ENCODE measurements at places on chromosomes 12 and 14.

DNA sequence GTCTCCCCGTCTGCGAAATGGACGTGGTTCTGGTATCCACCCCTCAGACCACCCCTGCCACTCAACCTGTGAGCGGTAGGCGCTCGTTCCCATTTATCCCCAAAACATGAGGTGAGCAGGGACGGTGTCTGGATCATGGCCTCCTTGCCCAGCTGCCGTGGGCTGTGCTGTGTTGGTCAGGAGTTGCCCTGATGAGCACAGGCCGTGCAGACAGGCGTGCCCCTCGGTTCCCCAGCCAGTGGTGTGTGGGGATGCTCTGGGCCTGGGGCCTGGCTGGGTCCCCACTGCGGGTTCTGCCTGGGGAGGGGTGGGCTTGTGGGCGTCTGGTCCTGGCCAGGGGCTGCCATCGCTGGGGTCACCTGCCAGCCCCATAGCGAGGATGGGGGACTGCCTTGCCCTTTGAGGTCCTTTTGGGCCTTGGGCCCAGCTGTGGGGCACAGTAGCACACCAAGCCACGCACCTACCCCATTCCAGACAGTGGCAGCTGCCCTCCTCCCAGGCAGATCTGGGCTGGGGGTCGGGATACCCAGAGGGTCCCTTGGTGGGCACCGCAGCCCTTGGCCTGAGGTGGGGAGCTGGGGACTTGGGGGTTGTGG lies 11.3 kb upstream of the PUS1 start:
- DNase-seq: no peak

DNA sequence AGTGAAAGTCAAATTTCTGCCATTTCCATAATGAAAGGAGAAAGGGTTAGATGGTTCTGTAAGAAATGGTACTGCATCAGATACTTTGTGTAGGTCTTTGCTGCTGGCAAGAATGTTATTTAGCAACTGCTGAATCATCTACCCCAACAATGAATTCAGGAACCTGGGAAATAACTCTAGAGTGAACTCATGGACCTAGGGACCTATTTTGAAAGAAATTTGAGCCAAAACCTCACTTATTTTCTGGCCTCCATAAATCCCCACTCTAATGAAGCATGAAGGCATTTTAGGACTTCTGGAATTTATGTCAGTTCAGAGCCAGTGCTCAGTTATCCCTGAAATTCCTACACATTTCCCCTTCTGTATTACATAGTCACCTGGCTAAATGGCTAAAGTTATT lies 50.9 kb upstream of the CPNE8 start:
- no peak for DNase-seq

- DNase-seq: peak; percentile 27
Measured at GRCh38 chr12:24414480-24414879, 465.0 kb upstream of the SOX5 start.

- no peak for DNase-seq
Measured at GRCh38 chr12:81294325-81295190, 216.7 kb downstream of the ACSS3 start.

- no peak for DNase-seq
Measured at GRCh38 chr14:36976571-36977023, 195.8 kb downstream of the SLC25A21 start.

DNA sequence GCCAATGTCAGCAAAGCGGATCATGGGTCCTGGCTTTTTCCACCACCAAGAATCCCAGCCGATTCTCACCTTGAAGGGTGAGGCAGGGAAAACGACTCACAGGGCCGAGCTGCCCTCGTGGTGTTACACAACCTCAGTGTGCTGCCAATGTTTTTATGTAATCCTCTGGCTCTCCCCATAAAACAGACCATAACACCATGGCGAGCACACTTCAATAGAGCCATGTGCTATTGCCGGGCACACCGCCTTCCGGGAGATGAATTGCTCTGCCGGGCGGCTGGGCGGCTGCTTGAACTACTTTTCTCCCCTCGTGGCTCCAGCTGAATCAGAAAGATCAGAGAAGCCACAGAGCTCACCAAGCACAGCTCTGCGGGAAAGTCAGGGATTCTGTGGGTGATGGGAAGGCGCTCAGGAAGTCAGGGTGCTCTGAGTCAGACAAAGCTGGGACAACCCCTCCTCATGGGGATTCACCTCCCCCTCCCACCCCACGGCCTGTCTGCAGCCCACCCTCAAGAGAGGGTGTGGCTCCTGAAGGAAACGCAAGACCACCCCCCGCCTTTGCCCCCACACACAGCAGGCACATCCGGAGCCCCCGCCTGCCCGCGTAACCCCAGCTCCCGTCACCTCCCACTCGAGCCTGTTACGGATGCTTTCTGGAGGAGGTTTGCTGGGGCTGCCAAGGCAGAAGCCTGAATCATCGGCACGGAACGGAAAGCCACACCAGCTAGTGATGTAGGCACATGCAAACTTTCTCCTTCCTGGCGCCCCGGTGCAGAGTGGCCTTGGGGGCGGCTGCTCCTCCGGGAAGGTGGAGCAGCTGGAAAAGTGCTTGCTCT lies 1.8 kb downstream of the GALNT9 start:
- no peak for DNase-seq

DNA sequence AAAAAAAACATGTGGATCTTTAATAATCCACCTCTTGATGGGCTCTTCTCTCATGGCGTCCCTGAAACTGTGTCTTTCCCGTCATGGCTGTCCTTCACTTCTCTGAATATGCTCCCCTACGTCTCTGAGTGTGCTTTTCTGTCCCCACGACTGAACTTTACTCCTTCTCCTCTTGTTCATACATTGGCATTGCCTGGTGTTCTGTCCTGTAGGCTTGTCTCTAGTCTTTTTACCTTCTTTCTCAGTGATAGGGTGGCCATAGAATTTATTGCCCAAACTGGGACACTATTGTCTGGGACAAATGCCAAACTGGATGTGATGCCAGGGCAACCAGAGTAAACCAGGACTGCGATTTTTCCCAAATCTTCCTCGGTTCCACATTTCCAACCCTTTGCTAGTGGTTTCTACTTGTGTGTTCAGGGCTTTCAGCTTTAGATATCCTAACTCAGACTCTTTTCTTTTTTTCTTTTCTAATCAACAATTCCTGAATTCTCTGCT lies 202.2 kb downstream of the ATP23 start:
- DNase-seq: no peak
